Activated T-cell treated with anti-CD3 and anti-CD28 coated beads, Interleukin-2, amount 50 U/mL, for 4 hours (primary cell): ENCODE measurements at places on chromosomes 2 and 18.

DNA sequence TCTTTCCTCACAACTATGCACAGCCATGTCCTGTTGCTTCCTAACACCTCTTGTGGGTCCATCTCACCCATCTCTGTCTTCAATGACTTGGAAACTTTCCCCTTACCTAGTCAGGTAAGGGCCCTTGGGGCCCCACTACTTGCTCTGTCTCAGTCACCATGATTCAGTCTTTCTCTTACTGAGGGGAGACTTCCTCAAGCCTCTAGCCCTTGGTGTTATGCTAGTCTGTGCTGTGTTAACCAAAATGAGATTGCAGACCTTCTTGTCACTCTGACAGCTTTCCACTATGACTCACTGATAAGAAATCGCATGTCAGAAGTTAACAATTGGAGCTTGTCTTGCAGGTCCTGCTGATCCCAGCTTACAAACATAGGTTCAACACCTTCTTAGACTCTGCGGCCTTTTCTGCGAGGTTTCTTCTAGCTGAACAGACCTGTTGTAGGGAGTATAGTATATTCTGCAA, 65.3 kb downstream of the WDR75 start:
- DNase-seq = no peak

DNA sequence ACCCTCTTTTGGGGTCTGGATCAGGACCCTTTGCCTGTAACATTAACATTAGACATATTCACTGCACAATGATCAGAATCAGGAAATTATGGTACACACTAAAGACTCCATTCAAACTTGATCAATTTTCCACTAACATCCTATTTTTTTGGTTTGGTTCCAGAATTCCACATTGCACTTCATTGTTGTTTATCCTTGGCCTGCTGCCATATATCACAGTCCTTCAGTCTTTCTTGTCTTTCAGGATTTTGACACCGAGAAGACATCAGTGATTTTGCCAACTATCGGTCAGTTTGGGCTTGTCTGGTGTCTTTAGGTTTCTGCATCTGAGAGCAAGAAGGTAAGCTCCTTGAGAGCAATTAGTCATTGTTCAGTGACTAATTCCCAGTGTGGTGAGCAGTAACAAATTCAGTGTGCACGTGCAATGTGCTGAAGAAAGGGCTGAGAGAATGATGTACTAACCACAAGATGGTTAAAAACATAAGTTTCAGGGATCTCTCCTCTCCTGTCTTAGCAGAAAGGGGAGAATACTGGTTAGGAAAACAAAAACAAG, 23.5 kb downstream of the MARCHF4 start:
- DNase-seq = no peak

GRCh38 chr18:32460171-32460731, 10.4 kb downstream of the GAREM1 start:
- no peak for DNase-seq

DNA sequence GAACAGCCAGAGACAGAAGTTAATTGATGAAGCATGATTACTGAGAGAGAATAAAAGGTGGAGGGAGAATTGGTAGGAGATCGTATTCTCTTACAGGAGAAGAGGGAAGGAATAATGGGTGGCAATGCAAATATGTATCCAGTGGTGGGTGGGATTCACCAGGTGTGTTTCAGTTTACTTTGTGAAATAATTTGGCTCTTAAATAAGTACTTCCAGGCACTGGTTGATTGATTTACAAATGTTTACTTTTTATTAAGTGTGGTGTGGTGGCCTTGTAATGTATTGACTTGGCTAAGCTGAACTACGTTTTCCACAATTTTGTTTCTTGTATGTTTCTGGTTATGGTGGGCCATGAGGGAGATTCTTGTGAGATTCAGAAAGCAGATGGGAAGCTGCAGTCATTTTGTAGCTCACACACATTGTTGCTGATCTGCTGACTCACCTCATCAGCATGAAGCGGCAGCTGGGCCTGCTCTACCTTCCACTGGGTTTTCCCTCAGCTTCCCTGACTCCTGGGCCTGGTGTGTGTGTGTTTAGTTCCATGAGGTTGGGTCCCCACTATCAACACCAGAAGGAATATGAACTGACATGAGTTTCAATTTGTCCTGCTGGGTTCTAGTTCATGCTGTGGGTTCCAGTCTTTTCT, 32.6 kb downstream of the MYL12B start:
- DNase-seq = no peak

DNA sequence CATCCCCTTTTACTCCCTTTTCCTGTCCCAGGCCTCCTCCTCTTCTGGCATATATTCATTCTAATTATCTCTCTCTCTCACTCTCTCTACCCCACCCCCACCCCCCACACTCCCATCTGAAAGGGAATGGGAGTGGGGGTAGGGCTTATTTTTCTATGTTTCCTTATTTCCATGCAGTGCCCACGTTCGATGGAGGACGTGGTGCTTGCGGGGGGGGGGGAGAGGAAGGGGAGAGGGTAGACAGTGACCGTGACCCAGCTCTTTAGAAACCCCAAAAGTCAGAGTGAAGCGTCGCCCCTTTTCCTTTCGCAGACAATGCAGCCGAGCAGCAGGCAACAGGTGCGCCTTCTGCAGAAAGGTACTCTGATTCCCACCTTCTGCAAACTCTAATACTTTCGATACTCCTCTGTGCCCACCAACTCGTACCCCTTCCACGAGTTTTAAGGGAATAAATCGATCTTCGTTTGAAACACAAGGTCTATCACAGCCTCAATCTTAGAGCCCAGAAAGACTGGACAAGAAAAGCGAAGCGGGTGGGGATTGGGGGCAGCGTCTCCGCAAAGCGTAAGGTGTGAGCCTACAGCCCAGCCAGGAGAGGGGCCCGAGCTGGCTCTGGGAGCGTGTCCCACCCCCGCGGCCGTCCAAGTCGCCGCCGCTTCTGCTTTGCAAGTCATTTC, 891 bp upstream of the NR4A2 start:
- peak; percentile 18 for DNase-seq

GRCh38 chr2:28539118-28539541, 43.3 kb downstream of the PLB1 start:
- DNase-seq = no peak

- no peak for DNase-seq
Measured at GRCh38 chr2:199743415-199744120, 107.4 kb downstream of the FTCDNL1 start.

DNA sequence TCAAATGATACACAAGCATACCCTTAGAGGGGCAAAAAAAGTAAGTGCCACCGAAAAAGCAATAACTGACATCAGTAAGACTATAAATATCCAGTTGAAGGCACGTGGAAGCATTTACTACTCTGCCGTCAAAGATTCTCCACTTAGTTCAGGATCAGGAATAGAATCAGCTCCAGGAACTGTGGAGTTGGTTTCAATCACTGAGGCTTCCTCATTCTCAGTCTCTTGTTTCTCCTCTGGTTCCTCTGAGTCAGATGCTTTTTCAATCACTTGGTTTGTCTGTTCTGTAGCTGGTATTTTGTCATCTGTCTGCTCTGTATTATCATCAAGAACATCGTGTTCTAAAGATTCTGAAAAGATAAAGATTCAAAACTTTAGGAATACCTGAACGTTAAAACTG, 72.2 kb downstream of the LNPK start:
- no peak for DNase-seq

GRCh38 chr18:51621864-51622160, 424.3 kb upstream of the MEX3C start:
- no peak for DNase-seq

DNA sequence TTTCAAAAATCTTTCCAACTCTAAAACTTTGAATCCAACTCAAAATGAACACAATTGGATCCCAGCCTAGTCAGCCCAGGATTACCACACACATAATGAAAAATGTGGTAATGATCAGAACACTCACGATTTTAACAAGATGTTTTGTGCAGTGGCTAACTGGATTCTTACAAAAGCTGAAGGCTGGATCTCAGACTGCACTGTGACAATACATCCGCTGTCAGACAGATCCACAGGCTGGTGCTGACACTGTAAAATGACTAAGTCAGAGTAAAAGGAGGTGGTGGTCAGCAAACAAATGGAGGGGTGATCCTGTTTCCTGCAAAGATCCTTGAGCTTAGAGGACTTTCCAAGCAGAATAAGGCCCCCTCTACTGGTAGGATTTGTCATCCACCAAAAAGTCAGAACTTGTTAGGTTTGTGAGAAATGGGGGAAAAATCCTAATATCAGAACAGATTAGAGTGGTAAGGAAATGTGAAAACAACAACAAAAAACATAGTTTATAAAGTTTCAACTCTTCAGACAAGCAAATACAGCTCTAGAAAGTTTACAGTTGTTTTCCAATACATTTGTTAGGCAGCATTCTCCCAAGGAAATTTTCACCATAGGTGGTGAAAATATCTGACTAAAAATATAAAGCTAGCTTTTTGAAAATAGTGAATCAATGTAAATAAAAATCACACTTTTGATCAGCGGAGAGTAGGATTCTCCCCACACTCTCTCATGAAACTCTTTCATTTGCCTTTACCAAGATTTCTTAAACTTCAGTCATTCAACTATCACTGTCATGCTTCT, 211.9 kb downstream of the AGPS start:
- DNase-seq = no peak

GRCh38 chr2:80145499-80145898, 159.1 kb downstream of the LRRTM1 start:
- no peak for DNase-seq

DNA sequence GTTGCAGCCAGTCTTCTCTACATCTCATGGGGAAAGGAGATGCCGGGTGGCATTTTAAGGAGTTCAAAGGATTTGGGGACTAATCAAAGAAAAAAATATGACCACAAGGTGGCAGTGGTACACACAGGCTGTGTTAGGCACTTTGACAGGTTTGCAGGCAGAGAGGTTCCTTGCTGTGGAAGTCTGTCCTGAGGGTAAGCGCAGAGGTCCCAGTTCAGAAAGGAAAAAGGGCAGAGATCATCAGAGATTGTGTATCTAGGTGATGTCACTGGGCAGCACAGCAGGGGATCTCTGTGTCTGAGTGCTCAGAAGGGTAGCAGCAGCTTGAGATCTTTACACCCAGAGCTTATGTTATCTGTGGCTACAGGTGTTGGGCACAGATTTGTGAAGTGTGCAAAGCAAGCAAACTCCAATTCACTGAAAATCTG, 231.4 kb downstream of the LRRTM1 start:
- no peak for DNase-seq

DNA sequence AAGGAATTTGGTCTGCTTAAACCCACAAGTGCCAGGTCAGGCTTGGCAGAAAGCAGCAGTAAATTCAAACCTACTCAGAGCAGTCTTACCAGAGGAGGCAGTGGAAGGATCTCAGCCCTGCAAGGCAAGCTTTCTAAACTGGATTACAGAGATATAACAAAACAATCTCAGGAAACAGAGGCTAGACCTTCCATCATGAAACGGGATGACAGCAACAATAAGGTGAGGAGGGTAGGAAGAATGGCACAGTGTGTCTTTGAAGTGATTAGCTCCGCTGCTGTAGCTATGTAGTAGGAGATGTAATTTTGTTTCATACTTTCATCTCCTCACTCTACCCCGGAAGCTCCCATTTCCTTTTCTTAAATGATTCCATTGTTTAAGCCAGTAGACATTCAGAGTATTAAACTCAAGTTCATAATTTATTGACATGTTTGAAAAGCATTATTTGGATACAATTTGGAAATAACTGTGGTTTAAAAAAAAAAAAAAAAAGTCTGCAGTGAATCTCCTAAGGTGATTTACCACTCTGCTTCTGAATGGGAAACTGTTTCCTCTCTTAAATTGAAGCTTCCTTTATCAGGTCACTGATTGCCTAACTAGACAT, 29.4 kb upstream of the DYSF start:
- DNase-seq = no peak

DNA sequence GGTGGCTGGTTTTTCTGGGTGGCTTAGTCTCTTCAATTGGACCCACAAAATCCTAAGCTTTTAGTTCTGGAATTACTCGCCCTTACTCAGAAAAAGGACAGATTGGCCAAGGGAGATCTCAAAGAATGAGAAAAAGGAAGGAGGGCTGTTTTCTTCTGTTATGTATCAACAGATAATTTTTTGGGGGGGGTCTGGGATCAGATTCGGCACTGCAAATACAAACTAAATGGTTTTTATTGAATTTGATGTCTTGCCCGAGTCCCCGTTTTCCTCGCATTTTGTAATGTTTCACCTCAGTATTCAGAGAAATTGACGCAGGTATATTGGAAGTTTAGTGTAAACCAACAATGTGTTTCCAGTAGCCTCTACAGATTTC, 762 bp downstream of the YIPF4 start:
- DNase-seq = no peak

DNA sequence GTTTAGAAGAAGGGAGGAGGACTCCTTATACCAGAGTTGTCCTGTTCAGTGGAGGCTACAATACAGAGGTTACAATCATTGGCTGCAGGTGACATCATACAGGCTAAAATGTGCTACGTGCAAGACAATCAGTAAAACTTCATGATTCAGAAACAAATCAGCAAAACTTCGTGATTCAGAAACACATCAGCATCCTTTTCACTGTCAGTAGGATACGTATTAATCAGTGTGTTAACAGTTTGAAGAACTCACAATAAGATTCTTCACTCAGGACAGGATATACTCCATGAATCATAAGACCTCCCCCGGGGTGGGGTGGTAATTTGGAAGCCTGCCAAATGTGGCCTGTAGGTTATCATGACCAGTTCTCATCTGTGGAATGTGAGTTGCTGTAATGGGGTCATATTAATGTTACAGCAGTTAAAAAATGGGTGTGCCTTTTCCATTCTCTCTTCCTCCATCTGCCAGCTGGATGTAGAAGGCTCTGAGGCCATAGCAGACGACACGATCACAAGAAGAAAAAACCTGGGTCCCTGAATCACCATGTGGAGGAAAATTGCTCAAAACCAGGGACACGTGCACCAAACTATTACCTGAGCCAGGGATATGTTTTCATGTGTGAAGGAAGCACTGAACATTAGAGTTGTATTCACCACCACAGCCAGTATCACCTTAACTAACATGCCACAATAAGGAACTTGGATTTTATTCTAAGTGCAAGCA, 134.8 kb upstream of the CREB1 start:
- DNase-seq = no peak

GRCh38 chr2:159907909-159908308, 109.9 kb upstream of the CD302 start:
- DNase-seq = no peak

DNA sequence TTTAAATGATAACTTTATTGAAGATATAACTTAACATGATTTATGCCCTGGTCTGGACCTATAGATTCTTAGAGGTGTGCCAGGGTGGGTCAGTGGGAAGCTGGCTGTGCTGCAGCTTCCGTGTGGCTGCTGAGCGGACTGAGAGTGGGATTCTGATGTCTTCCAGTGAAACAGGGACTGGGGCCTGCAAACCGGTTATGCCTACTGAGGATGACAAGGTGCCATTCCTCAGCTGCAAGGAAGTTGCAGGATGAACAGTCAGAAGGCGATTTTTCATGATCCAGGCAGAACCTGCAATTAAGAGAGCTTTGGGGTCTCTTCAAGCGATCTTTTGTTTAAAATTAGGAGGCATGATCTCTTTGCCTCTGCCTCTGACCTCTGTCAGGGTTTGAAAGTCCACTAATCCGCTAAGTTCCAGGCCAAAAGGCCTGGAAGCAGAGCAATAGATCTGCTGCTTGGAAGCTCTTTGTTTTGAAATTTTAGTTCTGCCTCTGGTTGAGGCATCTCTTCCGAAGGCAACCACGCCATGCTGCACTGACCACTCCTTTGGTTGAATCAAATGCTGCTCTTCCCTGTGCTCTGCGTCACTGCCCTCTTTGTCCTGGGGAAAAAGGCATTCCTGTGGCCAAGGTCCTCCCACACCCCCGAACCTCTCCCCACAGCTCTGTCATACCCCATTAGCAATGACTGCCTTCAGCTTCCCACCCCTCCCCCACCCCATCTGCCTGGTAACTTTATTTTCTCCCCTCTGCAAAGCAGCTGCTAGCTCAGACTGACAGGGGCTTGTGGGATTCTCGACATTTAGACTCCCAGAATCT, 2.0 kb downstream of the TMEM169 start:
- DNase-seq = no peak
